ENCODE measurements at places on chromosomes 11 and 22.

- no peak for DNase-seq
Observed at GRCh38 chr11:34476849-34477248, 36.7 kb downstream of the ELF5 start.

- DNase-seq = no peak
Observed at GRCh38 chr11:60840470-60841430, 1.2 kb upstream of the CCDC86 start.

DNA sequence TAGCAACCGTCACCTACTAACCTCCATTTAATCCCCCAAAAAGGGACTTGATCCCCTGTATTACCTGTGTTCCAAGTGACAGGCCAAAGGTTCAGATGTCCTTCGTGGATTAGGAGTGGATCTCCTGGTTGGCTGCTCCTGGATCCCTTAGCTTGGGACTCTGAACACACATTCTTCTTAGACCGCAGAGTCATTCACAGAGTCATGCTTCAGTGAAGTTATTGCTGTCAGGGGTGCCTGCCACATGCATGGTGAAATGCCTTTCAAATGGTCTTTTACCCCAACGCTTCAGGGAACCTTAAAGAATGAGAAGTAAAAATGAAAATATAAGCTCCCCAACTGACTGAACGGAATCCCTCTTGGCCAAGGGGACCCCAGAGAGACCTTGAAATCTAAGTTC lies 49.1 kb downstream of the ADAMTS8 start:
- DNase-seq = no peak

GRCh38 chr22:46326066-46326680 lies 9.3 kb upstream of the TRMU start:
- DNase-seq = no peak

- DNase-seq = no peak
Observed at GRCh38 chr11:10909141-10909883, 51.5 kb upstream of the ZBED5 start.

DNA sequence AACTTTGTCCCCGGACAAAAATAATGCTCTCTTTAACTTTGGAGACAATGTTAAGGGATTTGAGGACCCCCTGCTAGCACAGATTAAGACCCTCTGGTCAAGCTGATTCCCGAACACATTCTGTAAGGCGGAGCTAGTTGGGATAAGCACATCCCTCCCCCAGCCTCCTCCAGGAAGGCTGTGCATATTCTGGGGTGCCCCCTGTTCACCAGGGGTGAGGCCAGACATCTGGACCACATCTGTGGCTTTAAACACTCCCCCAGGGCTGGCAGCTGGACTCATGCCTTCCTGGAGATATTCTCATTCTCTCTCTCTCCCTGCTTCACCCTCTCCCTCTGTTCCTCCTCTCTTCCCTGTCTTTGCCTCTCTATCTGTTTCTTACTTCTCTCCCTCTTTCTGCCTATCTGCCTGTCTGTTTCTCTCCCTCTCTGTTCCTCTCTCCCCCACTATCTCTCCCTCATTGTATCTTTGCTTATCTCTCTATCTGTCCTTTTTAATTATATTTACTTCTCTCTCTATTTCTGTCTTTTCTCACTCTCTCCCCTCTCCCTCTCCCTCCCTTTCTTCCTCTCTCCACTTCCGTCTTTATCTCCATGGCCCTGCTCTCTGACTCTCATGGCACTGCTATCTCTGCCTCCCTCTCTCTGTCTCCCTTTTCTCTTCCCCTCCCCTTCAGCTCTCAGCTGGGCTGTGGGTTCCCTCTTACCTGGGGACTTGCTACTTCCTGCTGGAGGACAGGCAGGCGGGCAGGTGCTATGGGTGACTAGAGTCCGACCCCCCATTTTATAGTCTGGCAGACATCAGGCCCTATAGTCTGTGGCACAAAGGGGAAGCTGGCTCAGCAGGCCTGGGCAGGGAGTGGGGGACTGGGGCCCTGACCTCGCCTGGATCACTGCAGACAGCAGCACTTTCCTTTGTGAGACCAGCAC lies at the start of gene CRYBB1:
TSS of gene CRYBB1 (minus strand) at position 757 of the 929 bp plus-strand sequence. CDS start 1,708 bp downstream, outside the sequence.
- DNase-seq = no peak

All from NCI-H1436 (cell line).